Renal pelvis (tissue), 12 donors: ENCODE measurements at places on chromosomes 5 and 9. TPM values are rescaled to one million over a fixed set of nuclear protein-coding genes. Genes with fewer than 3 reads are reported as not detected.

DNA sequence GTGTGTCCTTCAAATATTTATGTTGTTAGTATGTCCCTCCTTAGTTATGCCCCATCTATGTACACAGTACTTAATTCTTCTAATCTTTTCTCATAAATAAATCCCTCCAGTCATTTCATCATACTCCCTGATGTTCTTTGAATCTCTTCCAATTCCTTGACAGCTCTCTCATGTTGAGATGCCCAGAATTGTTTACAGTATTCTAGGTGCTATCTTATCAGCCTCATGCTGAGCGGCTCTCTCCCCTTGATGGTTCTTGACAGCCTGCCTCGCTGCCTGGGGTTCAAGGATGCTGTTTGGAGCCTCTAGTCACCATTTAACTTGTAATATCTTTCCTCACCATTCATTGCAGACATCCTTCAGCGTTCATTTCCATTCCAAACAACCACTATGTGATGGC, 799.2 kb downstream of the BRINP1 start:
- no peak for DNase-seq

The PLEKHG4B gene
- polyA plus RNA-seq, result 15.9 TPM

DNA sequence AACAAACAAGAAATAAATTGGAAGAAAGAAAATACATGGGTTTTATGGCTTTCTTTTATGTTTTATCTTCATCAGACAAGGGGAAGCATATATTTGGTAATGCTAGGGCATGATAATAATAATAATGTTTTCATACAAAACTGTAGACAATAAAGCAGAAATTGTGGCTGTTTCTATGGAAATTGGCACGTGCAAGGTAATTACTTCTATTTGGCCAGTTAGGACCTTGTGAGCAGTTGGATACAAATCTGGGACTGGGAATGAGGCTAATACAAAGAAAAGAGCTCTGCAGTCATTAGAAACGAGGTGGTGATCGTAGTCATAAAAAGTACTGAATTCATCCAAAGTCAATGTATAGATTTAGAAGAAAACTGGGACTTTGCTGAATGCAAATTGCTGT, 233.6 kb downstream of the EFNA5 start:
- no peak for DNase-seq

The RAB3C gene
- polyA plus RNA-seq, result 1.4 TPM

DNA sequence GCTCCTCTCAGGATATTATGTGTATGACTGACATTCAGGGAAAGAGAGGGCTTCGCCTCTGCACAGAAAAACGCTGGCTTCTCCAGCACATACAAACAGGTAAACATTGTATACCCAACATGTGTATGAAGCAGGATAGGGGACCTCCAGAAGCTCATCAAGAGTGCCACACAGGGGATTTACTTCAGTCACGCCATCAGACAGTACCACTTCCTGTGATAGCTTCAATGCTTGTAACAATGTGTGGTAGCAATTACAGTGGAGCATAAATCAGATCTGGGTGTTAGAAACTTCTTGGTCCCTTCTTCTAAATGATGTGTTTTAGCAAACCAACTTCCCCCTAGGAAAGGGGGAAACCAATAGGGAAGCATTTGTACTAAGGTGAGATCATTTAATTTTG, 160.8 kb downstream of the TSSK1B start:
- no peak for DNase-seq

DNA sequence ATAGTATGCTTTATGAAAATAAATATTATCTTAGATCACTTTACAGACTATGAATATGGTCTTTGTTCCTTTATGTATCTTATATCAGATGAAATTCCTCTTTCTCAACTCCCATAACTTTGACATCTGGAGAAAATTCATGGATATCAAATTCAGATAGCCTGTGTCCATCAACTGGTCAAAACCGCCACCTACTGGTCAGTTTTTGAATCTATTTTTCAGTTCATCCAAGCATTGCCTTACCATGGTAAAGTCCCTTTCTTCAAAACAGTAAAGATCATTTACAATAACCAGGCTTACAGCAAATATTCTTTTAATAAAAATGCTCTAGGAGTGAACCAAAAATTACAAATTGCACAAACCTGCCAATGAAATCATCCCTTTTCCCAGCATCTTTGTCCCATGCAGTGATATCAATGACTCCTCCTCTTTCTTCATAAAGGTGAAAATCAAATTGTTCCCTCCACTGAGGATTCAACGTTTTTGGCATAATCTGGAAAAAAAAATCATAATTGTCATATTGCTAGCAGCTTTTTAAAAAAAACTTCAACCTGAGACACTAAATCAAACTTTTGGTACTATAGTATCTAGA, 290.5 kb downstream of the SLF1 start:
- DNase-seq, result no peak

- no peak for DNase-seq
These were observed 391.1 kb upstream of the GRIA1 start for GRCh38 chr5:153099328-153099727.
